ENCODE measurements at places on chromosomes 13 and 19. TPM values are rescaled to one million over a fixed set of nuclear protein-coding genes. Genes with fewer than 3 reads are reported as not detected.
A peak's percentile ranks its signal among the peaks of the same experiment; 100 is the strongest.

Gene NALCN
- total RNA-seq: 0.27 TPM

Gene PDE4C
- 0.06 TPM for total RNA-seq

Gene IRGQ
- total RNA-seq: 20.6 TPM

Gene CYP2A7
- total RNA-seq: not detected

Gene MADCAM1
- total RNA-seq: not detected

Gene NXNL1
- total RNA-seq: not detected

Gene CEACAM3
- total RNA-seq: not detected

Gene FCAR
- not detected for total RNA-seq

Gene AZU1
- not detected for total RNA-seq

DNA sequence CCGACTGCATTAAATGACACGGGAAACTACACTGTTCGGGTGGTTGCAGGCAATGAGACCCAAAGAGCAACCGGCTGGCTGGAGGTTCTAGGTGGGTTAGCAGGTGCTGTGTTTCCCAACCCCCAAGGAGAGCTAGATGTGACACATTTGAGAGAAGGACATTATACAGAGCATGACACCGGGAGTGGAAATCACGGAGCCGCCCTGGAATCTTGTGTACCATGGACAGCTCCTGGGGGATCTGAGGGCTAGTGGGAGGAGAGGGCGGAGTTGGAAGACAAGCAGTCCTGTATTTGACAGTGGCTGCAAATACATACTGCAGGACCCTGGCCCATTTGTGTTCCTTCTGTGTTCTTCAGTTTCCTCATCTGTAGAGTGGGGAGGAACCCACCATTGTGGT, 2.3 kb downstream of the CEACAM18 start:
- no peak for DNase-seq

DNA sequence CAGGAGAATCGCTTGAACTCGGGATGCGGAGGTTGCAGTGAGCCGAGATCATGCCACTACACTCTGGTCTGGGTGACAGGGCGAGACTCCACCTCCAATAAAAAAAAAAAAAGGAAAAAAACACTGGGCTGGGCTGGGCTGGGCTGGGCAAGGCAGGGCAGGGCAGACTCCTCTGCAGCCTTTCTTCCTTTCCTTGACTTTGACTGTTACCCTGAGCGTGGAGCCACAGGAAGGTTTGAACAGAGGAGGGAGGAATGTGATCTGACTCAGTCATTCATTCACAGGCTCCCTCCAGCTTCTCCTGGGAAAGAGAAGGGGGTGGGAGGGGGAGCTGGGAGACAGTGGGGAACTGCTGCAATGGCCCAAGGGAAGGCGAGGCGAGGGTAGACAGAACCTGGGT, 2.7 kb upstream of the ACTN4 start:
- DNase-seq: no peak

GRCh38 chr19:6971366-6971765, 49.9 kb downstream of the MBD3L2B start:
- DNase-seq: peak; percentile 84

DNA sequence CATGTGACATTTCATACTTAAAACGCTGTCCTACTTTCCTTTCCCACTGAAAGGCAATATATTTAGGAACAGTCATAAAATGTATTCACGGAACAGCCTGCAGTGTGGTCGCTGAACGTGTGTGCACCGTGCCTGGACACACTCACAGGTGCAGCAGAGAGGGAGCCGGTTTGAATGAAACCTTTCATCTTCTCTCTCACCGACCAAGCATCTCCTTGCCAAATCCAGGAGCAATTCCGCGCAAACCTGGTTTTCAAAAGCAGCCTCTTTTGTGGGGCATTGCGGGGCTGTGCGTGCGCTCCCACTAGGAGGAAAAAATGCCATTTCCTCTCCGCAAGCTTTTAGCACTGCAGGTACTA, 1.0 kb downstream of the DCLK1 start:
- no peak for DNase-seq

DNA sequence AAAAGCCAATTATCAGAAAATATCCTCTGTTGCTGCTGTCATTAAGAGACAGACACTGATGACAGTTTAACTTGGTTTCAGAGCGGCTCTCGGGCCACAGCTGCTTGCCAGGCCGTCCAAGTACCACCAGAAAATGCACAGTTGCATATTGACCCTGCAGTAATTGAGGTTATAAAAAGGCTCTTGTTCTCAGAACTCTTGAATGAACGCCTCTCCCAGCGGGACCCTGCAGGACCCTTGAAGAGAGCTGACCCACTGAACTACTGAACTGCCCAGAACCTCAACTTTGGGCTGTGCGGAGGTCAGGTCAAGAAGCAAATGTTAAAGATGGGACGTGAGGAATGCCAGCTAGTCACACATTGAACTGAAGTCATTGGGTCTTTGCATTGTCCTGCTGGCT, 1559.0 kb upstream of the SLC10A2 start:
- no peak for DNase-seq

DNA sequence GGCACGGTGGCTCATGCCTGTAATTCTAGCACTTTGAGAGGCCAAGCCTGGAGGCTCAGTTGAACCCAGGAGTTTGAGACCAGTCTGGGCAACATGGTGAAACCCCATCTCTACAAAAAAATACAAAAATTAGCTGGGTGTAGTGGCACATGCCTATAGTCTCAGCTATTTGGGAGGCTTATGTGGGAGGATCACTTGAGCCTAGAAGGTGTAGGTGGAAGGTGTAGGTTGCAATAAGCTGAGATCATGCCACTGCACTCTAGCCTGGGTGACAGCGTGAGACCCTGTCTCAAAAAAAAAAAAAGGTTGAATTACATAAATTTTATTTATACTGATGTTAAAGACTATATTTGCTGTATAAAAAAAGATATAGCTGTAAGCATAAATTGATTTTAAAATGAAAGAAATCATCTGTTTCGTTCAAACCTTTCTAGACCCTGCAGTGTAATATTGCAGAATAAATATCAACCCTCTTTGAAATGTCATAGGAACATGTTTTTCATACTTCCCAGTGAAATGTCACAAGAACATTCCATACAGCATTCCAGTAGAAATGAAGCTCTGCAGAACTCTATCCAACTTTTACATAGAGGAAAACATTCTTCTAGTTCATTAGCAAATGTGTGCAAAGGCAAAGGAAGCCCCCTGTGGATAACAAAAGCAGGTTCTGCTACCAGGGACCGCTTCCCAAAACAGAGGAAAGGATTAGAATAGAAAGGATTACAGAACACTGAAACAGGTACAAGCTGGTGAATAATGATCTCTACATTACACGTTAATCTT, 76.0 kb downstream of the CAB39L start:
- DNase-seq: no peak

DNA sequence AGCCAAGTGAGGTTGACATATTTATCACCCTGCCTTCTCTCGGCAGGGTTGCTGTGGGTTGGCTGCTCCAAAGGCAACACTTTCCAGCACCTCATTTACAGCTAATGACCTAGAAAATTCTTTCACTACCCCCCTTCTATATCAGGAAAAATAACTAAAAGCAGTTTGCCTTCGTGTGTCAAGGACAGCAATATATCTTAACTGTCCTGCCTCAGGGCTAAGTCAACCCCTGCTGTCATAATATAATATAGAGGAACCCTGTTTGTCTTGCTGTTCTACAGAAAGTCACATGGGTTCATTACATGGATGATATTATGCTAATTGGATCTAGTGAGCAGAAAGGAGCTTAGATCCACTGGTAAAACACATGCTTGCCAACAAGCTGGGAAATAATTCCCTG, 28.1 kb upstream of the USP12 start:
- no peak for DNase-seq

- DNase-seq: no peak
Measured at GRCh38 chr19:17441241-17442021, 7.0 kb downstream of the TMEM221 start.

DNA sequence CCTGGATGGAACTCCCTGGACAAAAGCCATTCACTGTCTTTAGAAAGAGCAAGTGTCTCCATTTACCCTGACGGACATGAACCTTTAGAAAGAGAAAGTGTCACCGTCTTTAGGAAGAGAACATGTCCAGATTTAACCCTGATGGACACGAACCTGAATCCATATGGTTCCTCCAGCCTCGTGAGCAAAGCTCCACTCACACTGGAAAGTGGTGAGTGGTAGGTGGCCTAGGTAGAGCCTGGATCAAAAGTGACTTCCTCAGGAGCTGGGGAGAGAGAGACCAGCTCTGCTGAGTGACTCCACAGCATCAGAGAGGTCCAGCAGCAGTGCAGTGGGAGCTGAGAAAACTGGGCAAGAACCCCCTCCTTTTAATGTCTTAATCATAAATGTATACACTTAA, 59.8 kb upstream of the IRS2 start:
- no peak for DNase-seq

- DNase-seq: no peak
Measured at GRCh38 chr19:43957891-43958290, 6.9 kb downstream of the ZNF221 start.

- no peak for DNase-seq
Measured at GRCh38 chr19:55369653-55370304, 484 bp downstream of the IL11 start.

DNA sequence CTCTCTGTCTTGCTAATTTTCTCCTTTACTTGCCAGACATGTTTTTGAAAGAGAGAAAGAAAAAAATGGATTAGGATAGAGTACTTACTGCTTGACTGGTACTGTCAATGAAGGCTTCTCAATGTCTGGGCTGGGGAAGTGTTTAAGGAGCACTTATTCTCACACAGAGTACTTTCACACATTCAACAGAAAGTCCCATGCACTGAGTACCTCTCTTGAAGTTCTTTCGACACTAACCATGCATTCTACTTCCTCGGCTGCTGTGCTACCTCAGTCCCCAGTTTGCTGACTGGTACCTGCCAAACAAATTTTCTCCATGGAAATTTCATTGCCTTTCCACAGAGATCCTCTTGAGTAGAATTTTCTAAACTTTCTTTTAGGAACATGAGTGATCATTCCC, 281.9 kb downstream of the RBM26 start:
- no peak for DNase-seq

- no peak for DNase-seq
Measured at GRCh38 chr13:41909506-41909905, 51.4 kb downstream of the VWA8 start.

- no peak for DNase-seq
Measured at GRCh38 chr13:45015300-45015699, 26.0 kb downstream of the GPALPP1 start.

DNA sequence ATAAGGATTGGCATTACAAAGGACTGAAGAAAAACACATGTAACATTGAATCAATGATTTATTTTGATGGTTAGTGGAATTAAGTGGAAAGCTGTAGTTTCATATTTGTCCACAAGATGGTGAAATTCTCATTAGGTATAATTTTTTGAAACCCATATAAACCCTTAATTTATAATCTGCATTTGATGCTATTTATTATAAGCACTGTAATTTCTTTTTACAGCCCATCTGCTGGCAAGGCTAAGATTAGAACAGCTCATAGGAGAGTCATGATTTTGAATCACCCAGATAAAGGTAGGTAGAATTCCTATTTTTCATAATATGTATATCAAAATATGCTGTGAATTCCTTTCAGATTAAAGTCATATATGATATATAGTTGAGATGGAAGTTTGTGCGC, 62.2 kb downstream of the DNAJC15 start:
- no peak for DNase-seq

GRCh38 chr13:89846926-89847585, 1500.4 kb upstream of the MIR17HG start:
- DNase-seq: no peak

DNA sequence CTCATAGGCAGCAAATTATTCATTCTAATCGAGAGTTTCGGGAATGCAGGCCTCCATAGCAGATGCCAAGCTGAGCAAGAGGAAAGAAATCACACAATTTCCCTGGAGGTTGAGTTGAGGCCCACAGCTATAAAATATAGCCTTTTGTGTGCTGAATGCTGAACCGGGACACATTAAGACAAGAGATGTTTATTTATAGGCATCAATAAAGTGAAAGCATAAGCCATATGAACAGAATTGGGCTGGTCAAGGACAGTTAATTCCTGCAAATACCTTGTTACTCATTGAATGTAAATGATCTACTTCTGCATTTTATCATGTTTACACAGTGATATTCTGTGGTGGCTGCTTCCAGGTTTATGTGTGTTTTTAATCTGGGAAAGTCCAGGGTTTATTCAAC, 461.7 kb downstream of the KLF12 start:
- no peak for DNase-seq

GRCh38 chr13:76822698-76823267, 63.4 kb downstream of the KCTD12 start:
- peak; percentile 23 for DNase-seq

All from H4 (cell line).